Tracheal epithelial cell (primary cell): ENCODE measurements at places on chromosomes 16 and 17. TPM values are rescaled to one million over a fixed set of nuclear protein-coding genes. Genes with fewer than 3 reads are reported as not detected.

VAT1L gene
- not detected in 2 replicates for total RNA-seq

TRPV2 gene
- 1.2 TPM in 1 of 2 replicates, not detected in the other for total RNA-seq

SLC46A1 gene
- 6.3 and 12.6 TPM in 2 replicates for total RNA-seq

CEP112 gene
- total RNA-seq, result 0.85 and 5.3 TPM in 2 replicates

SULT1A1 gene
- 6.0 and 14.7 TPM in 2 replicates for total RNA-seq

C17orf113 gene
- total RNA-seq, result 0.48 and 0.64 TPM in 2 replicates

CORO7 gene
- total RNA-seq, result 7.2 and 18.6 TPM in 2 replicates

KRT20 gene
- not detected in 2 replicates for total RNA-seq

MT1M gene
- 0.43 and 12.5 TPM in 2 replicates for total RNA-seq

GFAP gene
- not detected in 2 replicates for total RNA-seq

SLFN13 gene
- total RNA-seq, result 1.2 and 2.1 TPM in 2 replicates

FBXO39 gene
- total RNA-seq, result not detected in 2 replicates

SRRM2 gene
- total RNA-seq, result 36.4 and 60.5 TPM in 2 replicates

TPSG1 gene
- not detected in 2 replicates for total RNA-seq

ACE gene
- 0.72 and 0.85 TPM in 2 replicates for total RNA-seq

KRTAP3-2 gene
- total RNA-seq, result not detected in 2 replicates

KCNJ12 gene
- 1.4 TPM in 1 of 2 replicates, not detected in the other for total RNA-seq

TP53TG3F gene
- not detected in 2 replicates for total RNA-seq

CETP gene
- not detected in 2 replicates for total RNA-seq

FNDC8 gene
- total RNA-seq, result not detected in 2 replicates

KCNG4 gene
- total RNA-seq, result not detected in 2 replicates

SOX15 gene
- 30.6 and 59.9 TPM in 2 replicates for total RNA-seq

FOXC2 gene
- under 0.01 and 0.21 TPM in 2 replicates for total RNA-seq

TMEM235 gene
- total RNA-seq, result not detected in 2 replicates

TERB1 gene
- 0.21 and 0.24 TPM in 2 replicates for total RNA-seq

EPX gene
- not detected in 2 replicates for total RNA-seq

PRDM7 gene
- total RNA-seq, result not detected in 2 replicates

GPT2 gene
- total RNA-seq, result 48.8 and 56.4 TPM in 2 replicates

RAB37 gene
- total RNA-seq, result 0.48 and 0.64 TPM in 2 replicates

NTN1 gene
- total RNA-seq, result 0.21 and 4.6 TPM in 2 replicates

FGF11 gene
- total RNA-seq, result 23.7 and 32.8 TPM in 2 replicates

SEPTIN1 gene
- total RNA-seq, result not detected in 2 replicates

TP53TG3 gene
- total RNA-seq, result under 0.01 and 0.48 TPM in 2 replicates

TBC1D16 gene
- total RNA-seq, result 33.5 and 34.7 TPM in 2 replicates

TOB1 gene
- 16.1 and 17.9 TPM in 2 replicates for total RNA-seq

MYH3 gene
- total RNA-seq, result under 0.01 and 0.48 TPM in 2 replicates

CD68 gene
- total RNA-seq, result 12.8 and 21.3 TPM in 2 replicates

CDH5 gene
- 0.43 and 0.48 TPM in 2 replicates for total RNA-seq

SYNGR3 gene
- total RNA-seq, result 4.7 and 4.8 TPM in 2 replicates

C1QL1 gene
- total RNA-seq, result not detected in 2 replicates
